ENCODE measurements at places on chromosomes 3 and 15.

DNA sequence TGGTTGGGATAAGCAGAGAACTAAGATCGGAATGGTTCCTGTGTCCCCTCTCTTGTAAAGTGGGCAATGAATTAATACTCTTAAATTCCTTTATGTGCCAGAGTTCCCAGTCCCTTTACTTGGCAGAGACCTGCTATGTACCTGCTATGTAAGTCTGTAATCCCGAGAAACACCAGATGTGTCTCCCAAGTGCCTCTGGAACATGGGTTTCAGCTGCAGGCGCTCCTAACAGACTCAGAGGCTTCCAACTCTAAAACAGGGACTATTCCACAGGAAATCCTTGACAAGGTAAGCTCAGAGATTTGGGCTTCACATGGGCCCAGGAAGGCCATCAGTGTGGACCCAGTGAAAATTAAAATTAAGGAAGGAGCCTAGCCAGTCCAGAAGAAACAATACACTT lies 117.7 kb upstream of the PLCL2 start:
- DNase-seq: no peak

DNA sequence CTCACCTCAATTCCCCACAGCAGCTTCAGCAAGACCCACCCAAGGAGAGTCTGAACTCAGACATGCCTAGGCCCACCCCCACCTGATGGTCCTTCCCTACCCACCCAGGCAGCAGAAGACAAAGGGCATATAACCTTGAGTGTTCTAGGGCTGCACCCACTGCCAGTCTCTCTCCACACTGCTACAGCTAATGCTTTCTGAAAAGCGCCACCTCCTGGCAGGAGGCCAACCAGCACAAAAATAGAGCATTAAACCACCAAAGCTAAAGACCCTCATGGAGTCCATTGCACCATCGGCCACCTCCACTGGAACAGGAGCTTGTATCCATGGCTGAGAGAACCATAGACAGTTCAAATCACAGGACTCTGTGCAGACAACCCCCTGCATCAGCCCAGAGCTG lies 11.3 kb upstream of the RPL39L start:
- DNase-seq: peak; percentile 18

DNA sequence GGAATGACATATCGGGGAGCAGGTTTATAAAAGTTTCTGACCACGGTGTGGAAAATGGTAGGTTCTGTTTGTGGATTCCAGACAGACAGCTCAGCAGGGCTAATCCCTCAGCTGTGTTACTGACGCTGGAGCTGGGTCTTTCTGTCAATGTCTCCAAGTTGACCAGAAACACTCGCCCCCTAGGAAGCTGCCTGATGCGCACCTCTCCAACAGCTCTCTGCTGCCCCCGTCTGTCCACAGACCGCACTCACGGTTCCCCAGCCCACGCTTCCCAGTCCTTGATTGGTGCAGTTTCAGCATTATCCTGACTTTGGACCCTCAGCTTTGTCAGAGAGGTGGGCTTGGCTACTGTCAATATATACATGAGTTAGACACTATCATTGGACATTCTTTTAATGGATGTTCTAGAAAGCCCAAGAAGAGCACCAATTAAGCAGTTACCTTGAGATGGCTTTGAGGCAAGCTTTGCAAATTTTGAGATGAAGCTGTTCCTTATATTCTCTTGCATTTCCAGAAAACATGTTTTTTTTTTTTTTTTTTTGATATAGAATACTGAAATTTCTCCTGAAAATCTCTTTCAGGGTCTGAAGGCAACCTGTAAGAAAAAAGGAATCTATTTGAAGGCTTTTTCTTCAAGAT lies 98.9 kb upstream of the TBC1D5 start:
- DNase-seq: peak; percentile 21

GRCh38 chr15:93414576-93415231 lies 325.7 kb upstream of the RGMA start:
- no peak for DNase-seq

DNA sequence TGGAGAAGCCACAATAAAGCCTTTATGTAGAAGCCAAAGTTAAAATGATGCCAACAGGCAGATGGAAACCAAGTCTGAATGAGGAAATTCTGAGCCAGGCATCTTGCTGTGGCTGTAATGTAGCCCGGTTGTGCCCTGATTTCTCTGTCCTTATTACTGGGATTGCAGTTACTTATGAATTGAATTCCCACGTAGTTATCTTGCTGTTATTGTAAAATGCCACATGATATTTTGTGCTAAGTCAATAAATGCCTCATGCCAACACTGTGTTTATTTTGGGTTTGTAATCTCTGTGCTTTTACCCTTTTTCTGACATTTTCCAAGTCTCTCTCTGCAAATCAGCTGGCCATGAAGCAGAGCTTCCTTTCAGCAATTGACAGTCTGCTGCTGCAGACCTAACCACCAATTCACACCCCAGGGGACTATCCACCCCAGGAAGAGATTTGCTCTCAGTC lies 486.1 kb upstream of the GOLIM4 start:
- DNase-seq: peak; percentile 40

DNA sequence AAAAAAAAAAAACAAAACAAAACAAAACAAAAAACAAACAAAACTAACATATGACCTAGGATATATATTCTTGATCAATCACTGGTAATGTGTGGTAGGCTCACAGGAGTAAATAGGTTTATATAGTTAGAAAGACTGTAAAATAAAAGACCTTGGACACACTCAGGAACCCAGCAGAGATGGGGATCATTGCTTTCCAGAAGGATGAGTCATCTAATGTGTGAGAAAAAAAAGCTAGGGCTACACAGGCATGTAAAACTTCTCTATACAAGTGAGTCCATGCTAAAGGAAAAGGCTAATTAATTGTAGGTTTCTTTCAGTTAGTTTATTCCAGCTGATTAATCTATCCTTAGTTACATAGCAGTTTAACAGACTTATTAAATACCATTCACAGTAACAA lies 710.3 kb upstream of the ARPP21 start:
- DNase-seq: no peak

GRCh38 chr3:177229791-177230190 lies 32.5 kb upstream of the TBL1XR1 start:
- no peak for DNase-seq

GRCh38 chr3:107981471-107982111 lies 109.2 kb downstream of the CD47 start:
- DNase-seq: no peak

DNA sequence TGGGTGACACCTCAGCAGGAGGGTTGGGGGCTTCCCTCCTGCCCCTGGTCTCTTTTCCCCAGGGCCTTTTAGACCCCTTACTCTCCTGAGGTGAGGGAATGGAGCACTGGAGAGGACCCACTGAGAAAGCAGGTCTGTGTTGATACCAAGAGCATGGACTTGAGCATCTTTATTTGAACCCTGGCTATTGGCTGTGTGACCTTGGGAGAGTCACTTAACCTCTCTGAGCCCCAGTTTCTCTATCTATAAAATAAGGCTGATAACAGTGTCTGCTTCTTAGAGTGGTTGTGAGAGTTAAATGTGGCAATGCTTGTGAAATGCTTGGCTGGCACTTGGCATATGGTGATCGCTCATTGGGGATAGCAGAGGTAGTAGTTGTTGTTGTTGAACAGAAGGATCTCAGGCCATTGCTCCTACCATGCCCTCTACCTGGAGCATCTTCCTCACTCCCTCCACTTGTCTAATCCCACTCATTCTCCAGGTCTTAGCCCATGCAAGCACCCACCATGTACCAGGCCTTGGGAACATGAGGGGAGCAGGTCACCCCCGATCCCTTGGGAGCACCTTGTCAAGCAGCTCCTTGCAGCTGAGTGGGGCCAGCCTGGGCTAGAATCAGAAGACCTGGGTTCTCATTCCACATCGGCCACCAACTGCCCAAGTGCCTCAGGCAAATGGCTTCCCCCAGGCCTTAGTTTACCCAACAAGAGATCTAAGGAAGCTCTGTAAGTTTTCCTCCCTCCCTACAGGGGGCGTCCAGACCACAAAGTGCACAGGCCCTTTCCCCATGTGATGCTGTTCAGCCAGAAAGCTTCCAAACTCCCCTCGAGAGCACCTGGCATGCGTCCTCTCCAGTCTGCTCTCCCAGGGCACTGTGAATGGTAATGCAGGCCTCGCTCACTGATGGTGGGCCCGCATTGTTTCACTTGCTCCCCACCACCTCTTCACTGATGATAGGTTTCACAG lies 96.7 kb downstream of the LSM3 start:
- no peak for DNase-seq

DNA sequence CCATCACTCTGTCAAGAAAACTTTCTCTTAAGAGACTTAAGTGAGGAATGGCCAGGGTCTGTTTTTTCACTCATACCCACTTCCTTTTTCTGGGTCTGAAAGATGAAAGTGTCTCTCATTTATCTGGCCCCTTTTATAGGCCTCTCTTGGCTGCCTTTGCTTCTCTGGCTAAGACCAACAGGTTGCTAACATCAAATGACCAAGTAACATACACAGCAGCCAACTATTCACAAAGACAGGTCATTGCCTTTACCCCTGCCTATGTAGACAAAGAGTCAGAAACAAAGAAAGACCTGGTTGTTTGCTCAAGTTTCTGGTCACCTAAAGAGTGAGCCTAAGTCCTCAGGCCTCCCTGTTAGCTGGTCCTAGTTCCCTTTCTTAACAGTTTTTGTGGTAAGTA lies 24.0 kb upstream of the CSTA start:
- DNase-seq: no peak

DNA sequence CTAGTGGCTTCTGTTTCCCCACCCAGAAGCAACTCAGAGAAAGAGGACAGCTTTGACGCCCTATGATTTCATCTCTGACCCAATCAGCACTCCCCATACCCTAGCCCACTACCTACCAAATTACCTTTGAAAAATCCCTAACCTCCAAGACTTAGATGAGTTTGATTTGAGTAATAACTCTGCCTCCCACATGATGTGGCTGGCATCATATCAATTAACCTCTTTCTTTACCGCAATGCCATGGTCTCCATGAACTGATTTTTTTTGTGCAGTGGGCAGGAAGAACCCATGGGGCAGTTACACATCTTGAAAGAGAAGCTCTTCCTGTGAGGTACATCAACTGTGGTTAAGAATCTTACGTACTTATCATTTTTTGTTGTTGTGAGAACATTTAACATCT lies 25.5 kb upstream of the APOD start:
- DNase-seq: no peak

- DNase-seq: no peak
Observed at GRCh38 chr3:195247086-195247862, 23.7 kb downstream of the XXYLT1 start.

GRCh38 chr15:74454764-74455500 lies 6.0 kb downstream of the UBL7 start:
- DNase-seq: no peak

DNA sequence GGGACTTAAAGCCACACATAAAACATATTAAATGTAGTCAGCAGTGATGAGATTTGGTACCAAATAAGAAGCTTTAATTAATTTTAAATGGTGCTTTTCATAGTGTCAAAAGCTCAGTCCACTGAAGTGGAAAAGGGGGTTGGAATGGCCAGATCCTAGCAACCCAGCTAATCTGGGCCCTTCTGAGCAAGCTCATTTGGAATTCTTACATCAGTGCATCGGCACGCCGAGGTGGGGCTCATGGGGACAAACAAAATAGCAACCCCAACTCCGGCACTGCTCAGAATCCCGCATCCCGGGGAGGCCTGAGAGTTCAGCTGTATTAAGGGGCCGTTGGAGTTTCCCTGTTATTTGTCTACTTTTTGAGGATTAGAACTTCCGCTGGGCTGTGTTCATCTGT lies 526.4 kb downstream of the SOX2 start:
- DNase-seq: no peak

DNA sequence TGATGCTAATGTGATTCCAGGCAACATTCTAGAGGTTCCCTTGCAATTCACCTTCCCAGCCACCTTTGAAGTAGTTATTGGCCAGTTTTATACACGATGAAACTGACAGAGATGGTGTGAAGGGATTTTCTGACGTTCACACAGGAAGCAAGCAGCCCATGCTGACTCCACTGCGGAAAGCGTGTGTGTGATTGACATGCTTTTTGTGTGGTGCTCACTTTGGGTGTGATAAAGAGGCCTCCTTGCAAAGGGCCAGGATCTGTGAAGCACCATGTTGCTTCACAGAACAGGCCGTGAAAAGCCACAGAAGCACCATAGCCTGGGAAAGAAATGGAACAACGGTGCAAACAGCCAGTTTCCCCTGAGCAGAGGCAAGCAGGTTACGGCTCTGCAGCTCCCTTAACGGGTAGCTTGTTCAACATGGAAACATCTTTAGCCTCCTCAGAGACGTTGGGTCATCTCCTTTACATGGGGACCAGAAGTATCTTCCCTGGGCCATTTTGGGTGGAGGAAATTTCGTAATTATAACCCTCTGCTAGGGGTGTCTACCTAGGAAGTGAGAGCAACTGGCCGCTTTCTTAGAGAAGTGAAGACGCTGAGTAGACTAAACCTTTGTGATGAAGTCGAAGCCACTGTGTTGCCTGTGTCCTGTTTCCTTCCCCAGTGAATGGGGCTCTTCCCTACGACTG lies 108.5 kb downstream of the APBA2 start:
- DNase-seq: no peak

- DNase-seq: no peak
Observed at GRCh38 chr3:71453822-71454511, 129.6 kb downstream of the FOXP1 start.

All from COR-L47 (cell line).